ENCODE measurements at places on chromosomes 7 and 10.

DNA sequence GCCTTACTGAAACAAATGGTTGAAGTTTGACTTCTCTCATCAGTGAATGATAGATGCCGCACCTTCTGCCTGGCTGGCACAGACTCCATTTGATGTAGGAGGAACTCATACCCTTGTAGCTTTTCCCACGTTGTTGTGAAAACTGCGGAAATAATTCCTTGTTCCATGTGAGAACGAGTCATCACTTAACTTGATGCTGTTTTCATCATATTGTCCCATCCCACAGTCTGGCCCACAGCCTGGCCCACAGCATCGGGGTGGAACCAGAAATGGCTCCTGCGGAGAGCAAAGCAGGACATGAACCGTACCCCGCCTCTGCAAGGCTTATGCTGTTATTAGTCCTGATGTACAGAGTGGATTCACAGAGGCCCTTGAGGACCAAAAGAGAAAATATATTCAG, 587.0 kb downstream of the SDK1 start:
- no peak for DNase-seq

DNA sequence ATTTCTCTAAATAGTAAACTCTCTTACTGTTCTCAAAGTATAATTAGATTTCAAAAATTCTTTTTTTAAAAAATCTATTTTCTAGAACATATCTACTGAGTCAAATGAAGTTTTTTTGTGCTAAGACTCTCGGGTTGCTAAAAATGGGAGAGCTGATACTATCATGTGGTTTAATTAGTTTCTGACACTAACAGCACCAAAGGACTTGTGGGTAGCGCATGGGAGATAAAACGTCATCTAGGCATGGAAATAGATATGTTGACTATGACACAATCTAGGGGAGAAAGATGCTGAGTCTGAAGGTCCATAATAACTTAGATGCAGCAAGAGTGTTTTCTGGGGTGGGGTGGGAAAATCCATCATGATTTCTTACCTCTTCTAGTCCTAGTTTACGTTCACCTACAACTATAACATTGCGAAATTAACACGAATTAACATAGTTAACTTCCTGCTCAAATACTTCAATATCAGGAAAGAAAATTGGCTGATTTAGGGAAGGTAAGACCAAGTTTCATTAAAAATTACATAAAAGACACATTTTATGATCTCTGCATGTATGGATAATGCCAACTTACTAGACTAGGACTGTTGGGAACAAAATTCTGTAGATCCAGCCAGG, 14.3 kb upstream of the ARMC3 start:
- no peak for DNase-seq

GRCh38 chr7:151508991-151509390, 10.7 kb downstream of the RHEB start:
- DNase-seq, result no peak

- no peak for DNase-seq
Observed at GRCh38 chr10:89548673-89549072, 13.3 kb upstream of the SLC16A12 start.

All from EH (cell line).